ENCODE measurements at places on chromosomes 11 and 22. TPM values are rescaled to one million over a fixed set of nuclear protein-coding genes. Genes with fewer than 3 reads are reported as not detected.
A peak's percentile ranks its signal among the peaks of the same experiment; 100 is the strongest.

GRCh38 chr11:116687458-116688201, 85.2 kb downstream of the BUD13 start:
- no peak for DNase-seq

- DNase-seq, result no peak
Observed at GRCh38 chr22:17873804-17874203, 99.5 kb upstream of the BID start.

GRCh38 chr11:48900131-48900800, 83.4 kb downstream of the TRIM51G start:
- peak; percentile 79 for DNase-seq

DNA sequence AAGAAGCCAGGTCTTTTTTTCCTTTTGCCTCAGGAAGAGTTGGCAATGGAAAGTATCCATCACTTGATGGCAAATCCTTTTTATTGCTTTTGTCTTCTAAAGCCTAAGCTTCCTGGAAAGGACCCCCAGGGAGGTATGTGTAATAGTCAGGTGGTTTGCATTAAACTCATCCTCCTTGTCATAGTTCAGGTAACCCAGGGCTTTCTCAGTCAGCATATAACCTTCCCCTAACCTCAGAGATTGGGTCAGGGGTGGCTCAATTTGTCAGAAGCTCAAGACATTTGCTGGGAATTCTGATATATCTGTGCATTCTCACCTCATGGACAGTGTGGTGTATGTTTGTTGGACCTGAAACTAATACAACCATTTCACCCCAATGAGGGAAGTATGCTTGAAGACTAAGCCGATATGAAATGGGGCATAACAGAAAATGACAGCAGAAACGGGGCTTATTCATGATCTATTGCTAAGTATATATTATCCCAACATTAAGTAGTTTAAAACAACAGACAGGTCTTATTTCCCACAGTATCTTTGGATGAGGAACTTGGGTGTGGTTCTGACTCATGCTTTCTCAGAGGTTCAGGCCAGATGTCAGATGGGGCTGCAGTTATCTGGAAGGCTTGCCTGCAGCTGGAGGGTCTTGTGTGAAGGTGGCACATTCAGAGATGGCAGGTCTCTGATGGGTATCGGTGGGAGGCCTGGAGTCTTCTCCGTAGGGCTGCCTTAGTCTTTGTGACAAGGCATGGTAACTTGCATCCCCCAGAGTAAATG, 135.8 kb upstream of the SPON1 start:
- DNase-seq, result no peak

DNA sequence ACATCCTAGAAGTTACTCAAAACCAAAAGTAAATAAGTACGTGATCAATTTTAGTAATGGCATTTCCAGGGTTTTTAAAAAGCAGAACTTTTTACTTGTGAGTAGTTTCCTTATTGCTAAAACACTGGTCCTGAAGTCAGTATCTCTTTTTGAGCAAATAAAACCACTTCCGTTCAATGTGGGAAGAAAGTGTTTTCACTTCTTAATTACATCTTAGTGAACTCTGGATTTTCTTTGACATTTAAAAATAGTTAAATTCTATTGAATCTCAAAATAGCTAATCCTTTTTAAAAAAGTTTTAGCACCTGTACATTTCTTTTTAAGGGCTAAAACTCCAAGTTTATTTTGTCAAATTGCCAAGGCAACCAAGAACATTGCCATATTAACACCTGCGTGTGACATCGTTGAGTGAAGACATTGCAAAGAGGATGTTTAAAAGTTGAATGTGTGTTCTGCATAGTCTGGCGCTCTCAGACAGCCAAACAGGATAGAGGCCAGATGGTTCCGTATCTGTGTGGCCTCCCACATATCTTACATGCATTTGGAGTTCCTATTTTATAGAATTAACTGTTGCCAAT, 17.2 kb upstream of the OR5B21 start:
- DNase-seq, result no peak

- DNase-seq, result no peak
Observed at GRCh38 chr11:130448039-130448415, 418 bp upstream of the ADAMTS15 start.

DNA sequence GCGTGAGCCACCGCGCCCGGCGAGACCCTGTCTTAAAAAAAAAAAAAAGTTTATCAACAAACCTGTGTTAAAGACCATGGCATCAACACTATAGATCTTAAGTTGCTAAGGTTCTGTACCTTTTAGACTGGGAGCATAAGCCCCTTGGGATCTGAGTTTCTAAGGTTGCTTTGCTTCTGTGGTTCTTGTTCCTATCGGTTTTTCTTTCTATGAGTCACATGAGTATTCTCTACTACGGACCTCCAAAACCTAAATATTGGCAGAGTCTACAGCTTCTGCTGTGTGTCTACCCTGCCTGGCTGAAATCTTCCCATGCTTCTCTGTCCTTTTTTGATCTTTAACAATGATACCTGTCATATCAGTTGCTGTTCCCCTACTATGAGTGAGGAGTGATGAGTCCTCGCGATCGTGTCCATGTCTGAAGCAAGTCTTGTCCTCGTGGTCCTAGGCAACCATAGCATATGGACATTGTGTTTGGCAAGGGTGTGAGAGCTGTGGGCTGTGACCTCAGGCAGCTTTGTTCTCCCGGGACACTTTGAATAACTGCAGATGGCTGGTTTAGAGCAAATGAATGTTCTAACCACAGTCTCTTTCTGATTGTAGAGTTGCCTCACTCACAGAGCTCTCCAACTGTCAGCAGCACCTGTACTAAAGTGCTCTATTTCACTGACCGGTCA, 9.0 kb upstream of the DLAT start:
- DNase-seq, result no peak

DNA sequence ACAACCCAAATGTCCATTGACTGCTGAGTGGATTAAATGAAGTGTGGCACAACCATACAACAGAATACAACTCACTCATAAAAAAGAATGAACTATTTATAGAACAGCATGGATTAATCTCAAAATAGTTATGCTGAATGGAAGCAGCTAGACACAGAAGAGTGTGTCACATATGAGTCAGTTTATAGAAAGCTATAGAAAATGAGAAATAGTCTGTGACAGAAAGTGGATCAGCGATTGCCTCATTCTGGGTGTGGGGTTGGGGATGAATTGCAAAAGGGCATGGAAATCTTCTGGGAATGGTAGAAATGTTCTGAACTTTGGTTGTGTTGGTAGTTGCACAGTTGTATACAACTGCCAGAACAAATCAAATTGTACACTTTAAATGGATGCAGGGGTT, 37.4 kb downstream of the PRR5L start:
- no peak for DNase-seq

DNA sequence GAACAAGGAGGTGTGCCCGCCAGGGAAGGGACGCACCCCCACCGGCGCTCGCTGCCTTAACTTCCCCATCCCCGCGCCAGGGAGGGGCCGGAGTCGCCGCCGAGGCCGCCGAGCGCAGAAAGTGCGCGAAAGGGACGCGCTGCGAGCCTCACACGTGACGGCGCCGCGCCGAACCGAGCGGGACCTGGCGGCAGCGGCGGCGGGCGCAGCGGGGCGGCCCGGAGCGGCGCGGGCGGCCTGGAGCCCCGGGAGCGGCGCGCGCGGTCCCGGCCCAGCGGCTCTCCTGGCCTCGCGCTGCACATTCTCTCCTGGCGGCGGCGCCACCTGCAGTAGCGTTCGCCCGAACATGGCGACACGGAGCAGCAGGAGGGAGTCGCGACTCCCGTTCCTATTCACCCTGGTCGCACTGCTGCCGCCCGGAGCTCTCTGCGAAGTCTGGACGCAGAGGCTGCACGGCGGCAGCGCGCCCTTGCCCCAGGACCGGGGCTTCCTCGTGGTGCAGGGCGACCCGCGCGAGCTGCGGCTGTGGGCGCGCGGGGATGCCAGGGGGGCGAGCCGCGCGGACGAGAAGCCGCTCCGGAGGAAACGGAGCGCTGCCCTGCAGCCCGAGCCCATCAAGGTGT, at the start of gene SORL1:
Gene SORL1 (plus strand): TSS at position 329 of the 623 bp plus-strand sequence. CDS start 18 bp downstream, at position 347.
- DNase-seq, result peak; percentile 85

MS4A15 gene
- total RNA-seq, result 101 TPM

PGA4 gene
- total RNA-seq, result not detected

SERPING1 gene
- total RNA-seq, result 464 TPM
